Stimulated activated CD8-positive, alpha-beta memory T cell treated with anti-CD3 and anti-CD28 coated beads, Interleukin-2, amount 100 ng/mL, for 1 hour (primary cell): ENCODE measurements at places on chromosomes 2 and 18.

- no peak for DNase-seq
Measured at GRCh38 chr2:112151701-112152440, 13.7 kb downstream of the FBLN7 start.

- DNase-seq: no peak
Measured at GRCh38 chr2:104262714-104263113, 591.2 kb upstream of the POU3F3 start.

GRCh38 chr18:38358805-38359657, 793.4 kb upstream of the CELF4 start:
- DNase-seq: no peak

DNA sequence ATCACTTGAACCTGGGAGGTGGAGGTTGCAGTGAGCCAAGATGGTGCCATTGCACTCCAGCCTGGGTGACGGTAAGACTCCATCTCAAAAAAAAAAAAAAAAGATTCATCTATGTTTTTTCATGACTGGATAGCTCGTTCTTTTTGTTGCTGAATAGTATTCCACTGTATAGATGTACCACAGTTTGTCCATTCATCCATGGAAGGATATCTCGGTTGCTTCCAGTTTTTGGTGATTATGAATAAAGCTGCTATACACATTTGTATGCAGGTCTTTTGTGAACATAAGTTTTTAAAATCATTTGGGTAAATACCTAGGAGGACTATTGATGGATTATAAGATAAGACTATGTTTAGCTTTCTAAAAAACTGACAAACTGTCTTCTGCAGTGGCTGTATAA, 90.8 kb downstream of the ACOXL start:
- DNase-seq: no peak

DNA sequence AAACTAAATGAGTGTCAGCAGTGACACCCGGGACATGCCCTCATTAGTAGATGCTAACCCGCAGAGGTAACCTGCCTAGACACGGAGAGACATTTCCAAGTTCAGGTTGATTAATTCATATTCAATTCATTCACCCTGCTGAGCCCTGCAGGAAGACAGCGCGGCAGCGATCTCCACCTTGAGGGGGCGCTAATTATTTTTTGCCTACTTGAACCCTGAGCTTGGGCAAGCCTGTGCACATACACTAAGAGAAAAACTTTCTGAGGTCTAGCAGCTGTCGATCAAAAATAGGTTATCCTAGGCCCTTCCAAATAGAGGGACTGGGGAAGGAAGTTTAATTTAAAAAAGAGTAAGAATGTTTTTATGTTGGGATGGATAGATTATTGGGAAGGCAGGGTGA, 1.3 kb upstream of the LYPD6 start:
- no peak for DNase-seq

- no peak for DNase-seq
Measured at GRCh38 chr18:8601277-8602032, 7.8 kb upstream of the RAB12 start.

- DNase-seq: no peak
Measured at GRCh38 chr2:136858656-136859055, 93.3 kb downstream of the THSD7B start.
